CD4-positive, alpha-beta T cell (primary cell): ENCODE measurements at places on chromosomes 7 and 10. TPM values are rescaled to one million over a fixed set of nuclear protein-coding genes. Genes with fewer than 3 reads are reported as not detected.
A peak's percentile ranks its signal among the peaks of the same experiment; 100 is the strongest.

GRCh38 chr7:85750454-85750949 is 563.6 kb upstream of the SEMA3D start:
- DNase-seq, result no peak

DNA sequence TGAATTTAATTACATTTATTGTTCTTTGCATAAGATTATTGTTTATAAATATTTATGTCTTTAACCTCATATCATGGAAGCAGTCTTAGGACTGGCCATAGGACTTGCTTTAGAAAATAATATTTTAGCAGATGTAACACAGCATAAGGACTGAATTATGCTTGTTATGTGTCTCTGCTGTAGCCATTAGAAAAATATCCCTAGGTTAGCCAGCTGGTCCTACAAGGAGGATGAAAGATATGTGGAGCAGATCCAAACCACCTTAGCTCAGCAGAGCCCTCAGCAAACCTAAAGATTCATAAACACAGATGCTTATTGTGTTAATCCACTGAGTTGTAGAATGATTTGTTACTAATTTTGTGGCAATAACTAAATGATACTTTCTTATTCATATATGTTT is 166.0 kb upstream of the COL1A2 start:
- no peak for DNase-seq

GRCh38 chr10:122815458-122815857 is 30.2 kb downstream of the CUZD1 start:
- DNase-seq, result no peak

Gene LBX1
- total RNA-seq, result not detected

DNA sequence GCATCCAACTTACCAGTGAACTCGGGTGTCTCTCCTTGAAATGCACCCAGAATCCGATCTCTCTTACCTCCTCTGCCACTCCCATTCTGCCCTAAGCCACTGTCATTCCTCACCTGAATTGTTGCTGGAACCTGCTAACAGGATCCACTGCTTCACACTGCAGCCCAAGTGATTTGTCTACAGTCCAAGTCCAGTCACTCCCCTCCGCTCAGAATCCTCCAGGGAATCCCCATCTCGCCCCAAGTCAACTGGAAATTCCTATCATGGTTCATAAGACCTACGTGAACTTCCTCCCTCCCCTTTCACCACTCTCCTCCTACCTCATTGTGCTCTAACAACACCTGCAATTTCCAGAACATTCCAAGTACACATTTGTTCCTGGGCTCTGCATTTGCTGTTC is 91.3 kb downstream of the SCRN1 start:
- DNase-seq, result no peak

Gene ASIC3
- total RNA-seq, result 13.8 TPM

DNA sequence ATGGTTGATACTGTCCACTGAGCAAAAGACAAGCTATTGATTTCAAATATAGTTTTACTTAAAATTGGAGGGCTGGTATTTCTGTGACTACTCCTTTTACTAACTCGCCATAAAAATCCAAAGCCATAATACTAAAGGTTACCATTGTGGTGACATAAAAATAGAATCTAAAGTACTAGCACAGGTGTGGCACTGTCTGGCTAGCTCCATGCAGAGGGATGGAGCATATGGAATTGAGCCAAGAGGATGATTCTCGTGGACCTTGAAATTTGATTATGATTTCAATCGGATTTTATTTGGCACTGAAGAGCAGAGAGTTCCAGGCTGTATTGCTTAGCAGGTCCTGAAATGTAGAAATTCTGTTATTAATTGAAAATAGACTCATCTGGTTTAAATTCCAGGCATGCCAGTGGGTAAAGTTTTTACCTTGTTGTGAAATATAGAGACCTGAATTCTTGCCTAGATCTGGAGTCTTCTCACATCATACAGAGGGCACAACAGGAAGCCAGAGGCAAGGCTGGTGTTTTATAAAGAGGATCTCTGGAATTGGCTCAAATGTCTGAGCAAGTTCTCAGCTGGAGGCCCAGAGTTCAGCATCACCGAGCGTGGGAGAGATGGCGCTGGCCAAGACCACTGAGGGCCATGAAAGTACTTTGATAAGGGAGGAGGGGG is 29.9 kb upstream of the DLD start:
- no peak for DNase-seq

DNA sequence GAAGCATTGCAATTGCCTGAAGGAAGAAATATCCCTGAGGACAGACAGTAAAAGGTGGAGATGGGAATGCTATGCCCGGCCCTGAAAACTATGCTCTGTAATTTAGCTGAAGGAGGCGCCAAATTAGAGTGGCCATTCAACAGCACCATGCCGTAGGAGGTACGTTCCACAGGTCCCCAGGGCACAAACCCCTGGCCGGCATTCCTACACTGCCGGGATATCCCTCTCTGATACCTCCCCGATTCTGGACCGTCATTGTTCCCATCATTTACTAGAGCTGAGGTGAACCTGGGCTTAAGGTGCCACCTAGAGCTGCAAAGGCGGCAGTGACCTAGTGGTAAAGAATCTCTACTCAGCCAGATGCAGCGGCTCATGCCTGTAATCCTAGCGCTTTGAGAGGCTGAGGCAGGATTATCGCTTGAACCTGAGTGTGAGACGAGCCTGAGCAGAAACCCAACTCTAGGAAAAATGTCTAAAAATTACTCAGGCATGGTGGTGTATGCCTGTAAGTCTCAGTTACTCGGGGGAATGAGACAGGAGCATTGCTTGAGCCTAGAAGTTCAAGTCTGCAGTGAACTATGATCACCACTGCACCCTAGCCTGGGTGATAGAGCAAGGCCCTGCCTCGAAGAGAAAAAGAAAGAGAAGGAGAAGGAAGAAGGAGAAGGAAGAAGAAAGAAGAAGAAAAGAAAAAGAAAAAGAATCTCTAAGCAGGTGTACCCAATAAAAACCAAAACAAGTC is 53.0 kb upstream of the TNKS2 start:
- DNase-seq, result no peak

DNA sequence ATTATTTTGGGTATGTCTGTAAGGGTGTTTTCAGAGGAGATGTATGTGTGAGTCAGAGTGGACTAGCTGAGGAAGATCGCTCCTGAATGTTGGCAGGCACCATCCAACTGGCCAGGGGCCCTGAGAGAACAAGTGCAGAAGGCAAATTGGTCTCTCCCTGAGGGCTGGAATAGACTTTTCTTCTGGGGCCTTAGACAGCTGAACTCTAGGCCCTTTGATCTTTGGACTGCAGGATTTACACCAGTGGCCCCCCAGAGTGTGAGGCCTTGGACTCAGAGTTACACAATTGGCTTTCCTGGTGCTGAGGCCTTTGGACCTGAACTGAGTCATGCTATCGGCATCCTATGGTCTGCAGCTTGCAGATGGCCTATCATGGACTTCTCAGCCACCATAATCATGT is 217.2 kb downstream of the REEP3 start:
- no peak for DNase-seq

Gene LRRTM3
- not detected for total RNA-seq

- DNase-seq, result peak; percentile 42
Observed at GRCh38 chr10:27745732-27746396, at the start of gene MKX. MKX (minus strand) TSS chr10:27745819; CDS start chr10:27743415, 2,404 bp downstream.

- no peak for DNase-seq
Observed at GRCh38 chr10:7705341-7705740, 2.2 kb downstream of the ITIH2 start.

DNA sequence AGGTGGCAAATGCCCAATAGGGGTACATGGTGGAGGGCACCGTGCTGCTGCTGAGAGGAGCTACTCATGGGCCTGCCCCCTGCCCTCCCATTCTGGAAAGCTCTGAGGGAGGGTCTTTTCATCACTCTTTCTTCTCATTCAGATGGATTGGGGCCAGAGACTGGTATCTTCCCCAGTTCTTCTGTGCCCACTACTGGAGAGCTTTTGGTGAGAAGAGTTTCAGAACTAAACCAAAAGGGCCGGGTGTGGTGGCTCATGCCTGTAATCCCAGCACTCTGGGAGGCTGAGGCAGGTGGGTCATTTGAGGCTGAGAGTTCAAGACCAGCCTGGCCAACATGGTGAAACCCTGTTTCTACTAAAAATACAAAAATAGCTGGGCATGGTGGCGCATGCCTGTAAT is 12.5 kb downstream of the ADRA2A start:
- no peak for DNase-seq

- DNase-seq, result no peak
Observed at GRCh38 chr10:77545585-77545984, 92.0 kb downstream of the KCNMA1 start.

- no peak for DNase-seq
Observed at GRCh38 chr10:132471484-132471883, 66.1 kb upstream of the INPP5A start.

Gene PMPCB
- 101 TPM for total RNA-seq

Gene ERLIN1
- total RNA-seq, result 1.5 TPM

- no peak for DNase-seq
Observed at GRCh38 chr10:18158773-18159265, 18.6 kb downstream of the CACNB2 start.

DNA sequence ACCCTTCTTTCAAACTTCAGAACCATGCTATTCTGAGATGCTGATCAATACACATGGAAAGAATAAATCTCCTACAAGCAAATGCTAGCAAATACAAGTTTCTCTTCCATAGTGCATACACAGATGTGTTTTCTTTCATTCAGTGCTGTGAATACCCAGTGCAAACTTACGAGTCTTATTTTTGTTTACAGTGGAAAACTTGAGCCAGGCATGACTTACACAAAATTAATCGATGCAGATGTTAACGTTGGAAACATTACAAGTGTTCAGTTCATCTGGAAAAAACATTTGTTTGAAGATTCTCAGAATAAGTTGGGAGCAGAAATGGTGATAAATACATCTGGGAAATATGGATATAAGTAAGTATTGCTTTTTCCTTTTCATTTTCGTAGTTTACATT is 48.8 kb downstream of the PNLIPRP3 start:
- DNase-seq, result no peak

- peak; percentile 40 for DNase-seq
Observed at GRCh38 chr10:95963202-95963990, 55.6 kb downstream of the CC2D2B start.

DNA sequence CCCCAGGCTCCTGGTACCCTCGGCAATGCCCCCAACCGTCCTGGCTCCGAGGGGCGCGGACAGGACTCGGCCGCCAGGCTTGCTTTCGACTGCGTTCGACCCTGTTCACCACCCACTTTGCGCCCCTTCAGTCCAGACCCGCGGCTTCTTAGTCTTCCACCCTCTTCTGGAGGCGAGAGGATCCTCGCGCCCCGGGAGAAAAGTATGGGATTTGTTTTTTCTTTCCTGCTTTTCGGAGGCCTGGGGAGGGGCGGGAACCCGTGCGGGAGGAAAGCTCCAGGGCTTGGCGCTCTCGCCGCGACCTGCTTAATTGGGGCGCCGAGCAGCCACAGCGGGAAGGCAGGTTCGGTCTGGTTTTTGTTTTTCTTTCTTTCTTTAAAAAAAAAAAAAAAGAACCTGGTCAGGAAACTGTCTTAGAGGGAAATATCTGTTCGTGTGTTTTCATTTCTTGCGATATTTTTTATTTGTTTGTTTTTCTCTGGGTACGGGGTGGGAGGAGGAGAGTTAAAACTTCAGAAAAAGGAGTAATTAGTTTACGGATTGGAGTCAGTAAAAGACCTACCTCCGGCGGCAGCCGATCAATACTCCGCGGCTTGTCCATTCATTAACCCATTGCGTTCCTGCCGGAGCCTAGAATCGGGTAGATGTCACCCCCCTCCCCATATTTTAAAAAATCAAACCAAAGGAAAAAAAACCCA is 1.6 kb downstream of the EMX2 start:
- DNase-seq, result no peak

Gene COPS6
- 79.0 TPM for total RNA-seq

- no peak for DNase-seq
Observed at GRCh38 chr10:16016688-16017087, 156.4 kb upstream of the MINDY3 start.

- no peak for DNase-seq
Observed at GRCh38 chr10:32366588-32366987, 19.6 kb upstream of the EPC1 start.

DNA sequence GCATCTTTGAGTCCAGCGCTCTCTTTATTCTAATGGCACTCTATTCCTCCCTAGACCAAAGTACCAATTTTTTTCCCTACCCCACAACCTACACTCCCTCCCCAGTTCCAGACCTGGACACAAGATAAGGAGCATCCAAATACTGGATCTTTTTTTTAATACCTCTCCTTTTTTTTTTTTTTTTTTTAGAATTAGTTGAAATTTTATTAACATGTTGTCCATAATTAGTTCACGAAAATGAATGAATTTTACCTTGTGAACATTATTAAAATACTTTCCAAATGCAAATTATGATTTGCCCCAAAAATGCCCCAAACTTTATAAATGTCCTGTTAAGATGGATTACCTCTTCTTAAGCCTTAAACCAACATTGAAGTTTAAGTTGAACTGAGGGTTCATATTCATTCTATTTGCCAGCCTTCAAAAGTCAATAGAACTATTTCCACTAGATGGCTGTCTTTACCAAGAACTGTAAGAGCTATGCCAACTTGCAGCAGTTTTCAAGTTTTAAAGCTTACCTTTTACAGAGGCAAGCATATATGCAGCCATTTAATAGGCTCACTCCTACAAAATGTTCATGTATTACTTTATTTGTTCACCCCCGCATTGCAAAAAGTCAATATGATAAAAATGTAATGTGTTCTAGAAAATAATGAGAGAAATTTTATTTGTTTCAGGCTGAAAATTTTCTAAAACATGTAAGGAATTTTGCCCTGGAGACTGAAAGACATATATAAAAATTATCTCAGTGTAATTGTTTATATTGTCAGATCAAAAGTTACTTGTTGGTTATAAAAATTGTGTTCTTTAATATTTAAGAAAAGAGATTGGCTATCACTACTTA is 39.7 kb upstream of the TNKS2 start:
- no peak for DNase-seq

Gene HOXA7
- not detected for total RNA-seq

DNA sequence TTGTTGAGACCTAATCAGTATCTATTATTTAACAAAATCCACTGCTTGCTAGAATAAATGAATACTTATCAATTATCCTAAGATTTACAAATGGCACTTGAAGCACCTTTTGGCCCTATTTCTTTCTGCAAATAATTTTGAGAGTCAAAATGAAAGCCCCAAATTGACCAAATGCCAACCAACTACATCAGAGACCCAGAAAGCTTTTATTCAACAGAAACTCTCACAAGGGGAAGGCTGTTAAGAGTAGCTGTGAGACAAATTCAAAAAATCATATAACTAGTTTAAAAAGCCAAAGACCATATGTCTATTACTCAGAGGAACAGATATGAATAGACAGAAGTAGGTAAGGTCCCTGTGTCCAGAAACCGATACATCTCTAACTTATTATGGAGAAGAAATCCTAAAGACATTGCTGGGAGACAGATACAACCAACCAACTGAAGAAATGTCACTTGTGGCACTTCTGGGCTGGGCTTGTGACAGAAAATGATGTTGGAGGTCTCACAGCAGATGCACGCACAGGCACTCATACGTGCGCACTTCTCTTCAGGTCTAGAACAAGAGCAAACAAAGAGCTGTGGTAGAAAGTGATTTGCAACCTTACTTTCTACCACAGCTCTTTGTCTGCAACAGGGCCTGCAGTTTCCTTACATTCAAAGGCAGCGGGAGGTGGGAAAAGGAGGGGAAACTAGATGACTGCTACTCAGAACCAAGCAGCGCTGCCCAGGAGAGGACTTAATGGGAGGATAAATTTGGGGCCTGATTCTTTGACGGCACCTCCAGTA is 58.6 kb upstream of the KCNIP2 start:
- DNase-seq, result no peak
